SK-N-SH treated with all-trans-retinoic acid at 6 μM for 48 hours (cell line): ENCODE measurements at places on chromosomes 4 and X.

GRCh38 chr4:165175879-165176278 is 31.5 kb upstream of the KLHL2 start:
- no peak for ATAC-seq

- no peak for ATAC-seq
Observed at GRCh38 chr4:119984996-119985395, 81.7 kb downstream of the MAD2L1 start.

DNA sequence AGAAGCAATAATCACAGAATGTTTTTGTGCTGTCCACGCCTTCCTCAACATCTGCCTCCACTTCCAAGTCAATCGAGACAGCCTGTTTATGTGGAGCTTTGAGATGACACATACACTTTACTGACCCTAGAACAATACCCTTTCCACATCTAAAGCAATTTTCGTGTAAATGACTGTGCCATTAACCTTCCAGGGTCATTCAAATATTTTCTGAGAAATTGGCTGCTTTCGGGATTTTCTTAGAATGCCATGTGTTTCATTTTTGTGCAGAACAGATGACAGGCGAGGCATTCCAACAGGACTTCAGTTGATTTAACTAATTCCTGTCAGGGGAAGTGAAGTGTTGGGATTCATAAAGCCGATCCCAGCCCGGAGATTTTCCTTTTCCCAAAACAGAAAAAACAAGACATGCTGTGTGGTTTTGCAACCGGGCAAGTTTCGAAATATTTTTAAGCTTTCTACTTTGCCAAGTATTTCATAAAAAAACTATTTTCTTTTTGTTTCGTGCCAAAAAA is 73.9 kb downstream of the SORBS2 start:
- peak; percentile 63 for ATAC-seq

DNA sequence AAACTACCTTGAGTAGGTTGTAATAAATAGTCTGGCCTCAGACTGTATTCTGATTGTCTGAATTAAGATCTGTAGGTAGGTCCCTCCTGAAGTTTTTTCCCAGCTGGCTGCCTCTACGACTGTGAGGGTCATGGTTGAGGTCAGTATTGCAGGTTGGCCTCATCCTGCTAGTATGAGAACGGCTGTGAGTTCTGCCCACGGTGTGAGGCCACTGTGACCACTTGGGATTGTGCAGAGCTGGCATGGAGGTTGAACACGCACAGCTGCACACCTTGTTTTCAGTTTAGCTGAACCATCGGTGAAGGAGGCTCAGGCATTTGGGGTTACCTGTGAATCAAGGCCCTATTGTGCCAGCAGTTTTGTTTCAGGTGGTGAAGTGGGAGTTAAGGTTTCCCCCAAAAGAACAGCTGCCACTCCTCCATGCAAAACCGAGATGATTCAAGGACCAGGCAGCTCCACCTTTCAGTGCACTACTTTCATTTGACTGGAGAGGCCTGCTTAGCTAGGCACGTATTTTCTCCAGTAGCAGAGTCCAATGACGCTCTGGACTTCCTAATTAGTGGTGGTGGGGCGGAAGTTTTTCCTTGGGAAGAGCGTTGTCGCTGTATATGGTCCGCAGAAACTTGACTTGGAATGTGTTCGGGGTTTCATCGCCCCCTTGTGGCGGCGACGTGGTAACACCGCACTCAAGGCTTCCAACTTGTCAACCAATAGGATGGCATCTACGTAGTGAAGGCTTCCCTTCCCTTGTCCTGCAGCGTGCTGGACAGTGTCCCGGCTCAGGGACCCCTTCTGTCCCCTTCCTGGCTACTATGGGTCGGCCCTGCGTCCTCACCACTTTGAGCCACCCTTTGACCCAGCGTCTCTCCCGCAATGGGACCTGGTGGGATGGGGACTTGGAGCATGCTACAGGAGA is 13.8 kb downstream of the CMC4 start:
- peak; percentile 97 for ATAC-seq

DNA sequence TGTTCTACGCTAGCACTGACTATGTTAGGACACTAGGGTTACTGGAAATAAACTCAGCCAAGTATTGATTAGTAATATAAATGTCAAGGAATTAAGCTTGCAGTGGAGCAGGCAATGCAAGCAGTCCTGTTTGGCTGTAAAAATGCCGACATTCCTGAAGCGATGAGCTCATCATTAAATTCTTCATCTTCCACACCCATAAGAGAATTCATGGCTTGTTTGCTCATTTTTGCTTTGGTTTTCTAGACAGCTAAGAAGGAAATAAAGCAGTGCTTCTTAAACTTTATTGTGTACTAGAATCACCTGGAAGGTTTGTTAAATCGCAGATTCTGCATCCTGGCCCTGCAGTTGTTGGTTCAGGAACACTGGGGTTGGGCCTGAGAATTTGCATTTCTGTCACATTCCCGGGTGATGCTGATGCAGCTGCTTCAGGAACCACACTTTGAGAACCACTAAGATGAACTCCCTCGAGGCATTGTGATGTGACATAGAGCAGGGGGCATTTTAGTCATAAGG is 17.8 kb downstream of the ANXA3 start:
- peak; percentile 86 for ATAC-seq
